ENCODE measurements at places on chromosomes 4 and X. TPM values are rescaled to one million over a fixed set of nuclear protein-coding genes. Genes with fewer than 3 reads are reported as not detected.

DNA sequence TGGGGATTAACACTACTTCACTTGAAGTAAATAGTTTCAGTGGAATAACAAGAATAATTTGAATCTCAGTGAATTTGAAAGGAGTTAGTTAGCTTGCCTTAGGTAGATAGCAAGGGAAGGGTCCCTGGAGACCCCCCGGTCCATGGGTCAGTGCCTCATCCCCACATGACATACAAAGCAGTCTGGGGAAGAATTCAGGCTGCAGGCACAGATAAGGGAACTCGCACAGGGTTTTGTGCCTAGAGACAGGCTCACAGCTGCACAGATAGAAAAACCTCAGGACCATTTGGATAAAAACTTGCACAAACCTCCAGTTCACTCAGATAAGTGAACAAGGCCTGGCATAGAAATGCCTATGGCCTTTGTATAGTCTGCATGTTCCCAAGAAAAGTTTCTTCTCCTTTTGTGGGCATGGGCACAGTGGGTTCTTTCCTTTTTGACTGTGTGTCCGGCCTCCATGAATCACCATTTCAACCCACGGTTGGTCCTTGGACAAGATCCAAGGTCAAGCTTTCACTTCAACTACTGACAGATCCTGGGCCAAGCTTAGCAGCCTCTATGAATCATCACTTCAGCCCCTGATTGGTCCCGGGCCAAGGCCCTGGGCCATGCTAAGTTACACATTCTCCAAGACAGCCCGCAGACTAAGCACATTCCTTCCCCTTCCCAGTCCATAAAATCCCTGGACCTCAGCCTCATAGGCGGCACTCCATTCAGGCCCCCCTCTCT is 108.3 kb upstream of the KLHL4 start:
- peak; percentile 73 for DNase-seq

GRCh38 chr4:1870578-1871443 is at the start of gene NSD2:
Gene NSD2 (plus strand): TSS chr4:1871393. CDS start chr4:1900655, 29,262 bp downstream.
- DNase-seq = peak; percentile 99

- no peak for DNase-seq
Observed at GRCh38 chr4:88189881-88190585, 31.6 kb upstream of the ABCG2 start.

- no peak for DNase-seq
Observed at GRCh38 chrX:122135070-122135469, 1049.0 kb upstream of the GRIA3 start.

DNA sequence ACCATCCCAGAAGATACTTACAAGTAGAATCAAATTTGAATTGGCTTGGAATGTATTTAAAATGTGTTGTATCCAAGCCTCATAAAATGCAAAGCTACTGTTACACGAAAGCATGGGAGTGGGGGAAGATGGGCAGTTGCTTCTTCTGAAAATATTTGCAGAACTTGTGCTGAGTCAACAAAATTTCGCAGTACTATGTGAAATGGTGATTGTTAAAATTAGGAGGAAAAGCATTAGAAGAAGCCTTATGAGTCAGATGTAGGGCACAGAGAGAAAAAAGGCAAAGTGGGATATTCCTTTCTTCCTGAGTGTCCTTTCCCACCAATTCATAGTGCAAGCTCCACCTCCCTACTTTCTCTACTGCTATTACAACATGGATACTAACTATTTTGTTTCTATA is 332.7 kb downstream of the PRDM5 start:
- DNase-seq = no peak

- no peak for DNase-seq
Observed at GRCh38 chr4:172225457-172225856, 412.3 kb downstream of the GALNTL6 start.

DNA sequence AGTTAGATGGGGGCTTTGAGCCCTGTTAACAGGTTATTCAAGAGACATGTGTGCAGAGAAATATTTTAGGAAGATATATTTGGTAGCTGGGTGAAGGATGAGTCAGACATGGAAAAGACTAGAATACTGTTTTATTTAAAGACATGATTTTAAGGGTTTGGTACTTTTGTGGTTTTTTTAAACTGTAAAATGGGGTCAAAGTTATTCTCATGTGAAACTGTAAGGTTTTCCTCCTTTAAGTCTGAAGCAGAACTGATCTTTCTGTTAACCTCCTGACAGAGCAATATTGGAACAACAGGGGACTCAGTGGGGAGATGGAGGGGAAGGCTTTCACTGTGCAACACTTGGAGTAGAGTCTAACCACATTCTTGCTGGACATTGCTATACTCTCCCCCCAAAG is 112.4 kb upstream of the LSM6 start:
- DNase-seq = no peak

DNA sequence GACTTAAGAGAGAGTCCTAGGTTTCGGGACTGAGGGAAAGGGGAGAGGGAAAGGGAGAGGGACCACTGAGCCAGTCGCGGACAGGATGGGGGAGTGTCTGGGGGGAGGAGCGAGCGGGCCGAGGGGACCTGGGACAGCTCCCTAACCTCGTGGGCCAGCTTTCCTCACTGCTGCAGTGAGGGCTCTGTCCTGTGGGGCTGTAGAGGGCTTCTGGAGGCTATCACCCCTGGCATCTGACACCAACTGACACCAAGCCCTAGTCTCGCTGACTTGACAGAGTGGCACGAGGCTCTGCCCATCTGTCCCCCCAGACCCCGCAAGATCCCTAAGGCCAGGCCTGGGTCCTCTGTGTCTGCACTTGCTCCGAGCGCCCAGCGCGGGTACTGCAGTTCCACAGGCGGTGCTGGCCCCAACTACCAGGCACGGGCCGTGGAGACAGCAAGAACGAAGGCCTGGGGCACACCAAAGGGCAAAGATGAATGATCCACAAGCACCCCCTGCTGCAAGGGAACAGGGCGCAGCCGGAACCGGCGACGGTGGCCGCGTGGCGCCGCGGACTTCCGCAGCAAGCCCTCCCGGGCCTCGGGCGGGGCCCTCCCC is 465 bp downstream of the HAUS7 start:
- DNase-seq = no peak

DNA sequence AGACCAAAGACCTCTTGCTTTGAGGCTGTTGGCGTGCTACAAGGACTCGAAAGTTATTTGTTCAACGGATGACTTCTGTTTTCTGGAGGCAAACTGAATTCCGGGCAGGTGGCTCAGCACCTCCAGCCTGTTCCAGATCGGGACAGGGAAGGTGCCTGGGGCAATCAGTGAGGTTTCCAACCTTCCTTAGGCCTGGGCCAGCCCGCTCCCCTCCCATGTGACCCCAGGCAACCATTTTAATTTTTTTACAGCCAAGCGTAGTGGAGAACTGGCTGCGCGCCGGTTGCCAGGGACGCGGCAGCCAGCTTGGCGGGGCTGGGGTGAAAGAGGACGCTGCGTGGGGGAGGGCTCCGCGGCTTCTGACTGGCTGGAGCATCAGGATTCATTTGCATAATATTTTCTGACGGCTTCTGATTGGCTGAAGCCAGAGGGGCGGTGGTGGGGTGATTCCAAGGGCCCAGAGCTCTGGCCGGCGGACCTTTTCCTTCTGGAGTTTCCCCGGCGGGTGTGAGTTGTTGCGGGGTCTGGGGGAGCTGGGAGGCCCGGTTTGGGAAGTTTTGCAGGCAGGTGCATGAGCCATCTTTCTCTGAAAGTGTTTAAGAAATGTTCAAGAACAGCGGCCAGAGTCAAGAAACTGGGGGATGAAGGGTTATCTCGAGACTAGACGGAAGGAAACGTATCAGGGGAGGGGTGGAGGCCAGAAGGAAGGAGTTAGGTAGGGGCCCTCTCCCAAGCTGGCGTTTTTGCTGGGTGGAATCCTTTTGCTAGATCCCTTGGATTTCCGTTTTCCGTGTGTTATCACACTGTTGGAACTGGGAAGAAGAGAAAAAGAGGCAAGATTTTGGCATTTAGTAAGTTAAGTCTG is at the start of gene MID1IP1:
Gene MID1IP1, plus strand, starts transcription at position 479 of the 865 bp plus-strand sequence. CDS start 3,488 bp downstream, outside the sequence.
- peak; percentile 89 for DNase-seq

DNA sequence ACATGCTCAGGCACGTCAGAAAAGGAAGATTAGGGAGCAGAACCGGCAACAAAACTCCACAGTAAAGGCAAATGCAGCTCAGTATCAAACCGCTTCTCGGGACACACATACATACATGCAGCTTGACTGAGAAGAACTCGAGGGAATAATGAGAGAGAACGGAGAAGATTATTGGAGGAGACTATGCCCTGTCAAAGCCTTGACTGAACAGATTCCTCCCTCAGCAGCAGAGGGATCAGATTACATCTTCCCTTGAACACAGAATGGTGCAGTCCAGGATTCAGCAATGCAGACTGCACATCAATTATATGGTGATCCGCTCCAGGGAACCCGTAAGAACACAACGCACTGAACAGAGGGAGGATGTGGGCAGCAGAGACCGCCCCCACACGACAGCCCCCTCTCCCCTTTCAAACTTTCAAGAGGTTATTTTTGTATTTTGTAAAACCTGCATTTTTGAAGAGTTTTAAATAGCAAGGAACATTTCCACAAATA is 183.2 kb downstream of the FBXW7 start:
- DNase-seq = no peak

DNA sequence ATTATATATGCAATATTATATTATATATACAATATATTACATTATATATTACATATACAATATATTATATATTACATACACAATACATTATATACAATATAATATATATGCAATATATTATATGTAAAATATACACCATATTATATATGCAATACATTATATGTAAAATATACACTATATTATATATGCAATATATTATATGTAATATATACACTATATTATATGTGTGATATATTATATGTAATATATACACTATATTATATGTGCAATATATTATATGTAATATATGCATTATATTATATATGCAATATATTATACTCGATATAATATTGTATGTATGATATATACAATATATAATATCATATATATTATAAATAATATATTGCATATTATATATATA is 457.4 kb downstream of the SMARCA1 start:
- no peak for DNase-seq

DNA sequence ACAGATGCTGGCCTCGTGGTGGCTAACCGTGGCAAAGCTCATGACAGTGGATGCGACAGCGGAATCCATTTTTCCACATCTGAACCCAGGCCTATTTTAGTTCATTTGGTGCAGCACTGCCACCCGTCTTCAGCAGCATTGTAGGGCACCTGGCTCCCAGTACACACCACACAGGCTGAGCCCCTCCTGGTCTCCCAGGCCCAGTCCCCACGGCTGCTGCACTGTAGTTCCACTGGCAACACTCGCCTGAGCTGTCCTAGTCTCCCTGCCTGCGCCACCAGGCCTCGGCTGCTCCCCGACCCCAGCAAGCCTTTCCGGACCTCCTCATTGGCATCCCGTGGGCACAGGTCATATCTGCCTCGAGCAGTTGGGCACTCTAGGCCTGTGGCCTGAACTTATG is 76.2 kb downstream of the MTMR1 start:
- no peak for DNase-seq

DNA sequence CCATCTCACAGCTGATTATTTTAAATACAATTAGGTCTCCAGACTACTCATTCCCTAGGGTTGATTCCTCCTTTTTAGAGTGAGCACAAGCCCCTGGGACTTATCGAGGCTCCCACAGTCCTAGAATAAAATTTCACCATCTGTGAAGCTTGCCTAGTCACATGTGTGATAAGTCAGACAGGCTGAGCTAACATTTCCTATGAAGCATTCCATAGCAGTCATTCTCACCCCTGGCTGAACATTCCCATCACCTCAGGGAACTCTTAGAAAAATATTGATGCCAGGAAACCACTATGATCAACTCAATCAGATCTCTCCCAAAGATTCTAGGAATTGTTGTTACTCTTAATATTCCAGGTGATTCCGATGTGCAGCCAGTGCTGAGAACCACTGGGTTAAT is 37.7 kb downstream of the ARHGEF9 start:
- no peak for DNase-seq

DNA sequence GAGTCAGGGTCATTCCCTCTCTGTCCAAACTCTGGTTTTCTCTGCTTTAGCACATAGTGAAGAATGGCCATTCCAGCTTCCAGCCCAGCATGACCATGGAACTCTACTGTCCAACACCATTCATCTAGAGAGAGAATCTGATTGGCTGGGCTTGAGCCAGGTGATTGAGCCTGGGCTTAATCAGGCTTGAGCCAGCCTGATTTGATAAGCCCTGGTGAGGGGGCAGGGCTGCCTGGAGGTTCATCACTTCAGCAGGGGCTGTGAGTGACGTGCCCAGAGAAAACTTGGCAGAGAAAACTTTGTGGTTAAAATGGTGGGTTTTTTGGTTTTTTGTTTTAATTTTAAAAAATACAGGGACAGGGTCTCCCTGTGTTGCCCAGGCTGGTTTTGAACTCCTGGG is 62.5 kb downstream of the KIAA0232 start:
- DNase-seq = no peak

DNA sequence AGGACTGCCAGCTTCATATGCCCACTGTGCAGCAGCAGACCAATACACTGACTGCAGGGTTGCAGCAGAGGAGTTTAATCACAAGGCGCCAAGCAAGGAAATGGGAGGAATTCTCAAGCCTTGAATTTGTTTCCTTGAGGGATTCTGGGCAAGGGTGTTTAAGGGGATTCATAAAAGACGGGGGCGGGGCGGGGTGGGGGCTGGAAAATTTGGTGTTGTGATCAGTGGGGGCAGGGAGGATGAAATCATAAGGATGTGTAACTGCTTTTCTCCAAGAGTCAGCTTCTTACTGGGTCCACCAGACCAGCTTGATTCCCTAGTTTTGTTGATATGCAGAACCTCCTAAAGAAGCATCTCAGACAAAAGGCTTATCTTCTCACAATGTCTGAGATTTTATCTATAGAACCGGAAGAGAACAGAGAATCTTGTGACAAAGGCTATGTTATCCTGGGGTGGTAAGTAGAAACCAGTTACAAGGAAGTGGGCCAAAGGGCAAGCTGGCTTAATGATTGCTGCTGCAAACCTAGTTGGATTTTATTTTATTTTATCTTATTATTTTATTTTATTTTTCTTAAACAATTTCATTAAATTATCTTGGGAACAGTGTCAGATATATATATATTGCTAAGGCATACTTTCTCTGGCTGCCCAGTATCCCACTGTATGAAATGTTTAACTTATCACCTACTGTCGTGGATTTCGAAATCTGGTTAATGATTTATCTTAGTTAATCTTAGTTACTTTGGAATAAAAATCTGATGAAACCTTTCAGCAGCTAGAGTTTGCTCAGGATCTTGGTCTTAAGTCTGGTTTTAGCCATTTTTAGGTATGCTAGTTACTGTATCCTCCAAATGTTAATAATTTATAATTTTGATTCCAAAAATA is 276.4 kb downstream of the RPA4 start:
- no peak for DNase-seq

Gene EREG
- total RNA-seq = 0.94 TPM

Gene UGT2A1
- not detected for total RNA-seq

Gene CLDN34
- 0.76 TPM for total RNA-seq

Gene NPNT
- total RNA-seq = 161 TPM

Gene MAGEC1
- not detected for total RNA-seq

Gene PAK3
- 1.1 TPM for total RNA-seq

Gene MAGEA6
- total RNA-seq = not detected

Gene RPA4
- 5.8 TPM for total RNA-seq

Gene MTCP1
- total RNA-seq = 6.5 TPM

Gene ADGRG2
- total RNA-seq = 2.9 TPM
